ENCODE measurements at places on chromosomes 7 and 10. TPM values are rescaled to one million over a fixed set of nuclear protein-coding genes. Genes with fewer than 3 reads are reported as not detected.

EPHB6 gene
- total RNA-seq = 30.5 TPM

FKBP9 gene
- total RNA-seq = 62.3 TPM

MET gene
- total RNA-seq = 118 TPM

ODAD2 gene
- 3.4 TPM for total RNA-seq

GPR141 gene
- not detected for total RNA-seq

DNA sequence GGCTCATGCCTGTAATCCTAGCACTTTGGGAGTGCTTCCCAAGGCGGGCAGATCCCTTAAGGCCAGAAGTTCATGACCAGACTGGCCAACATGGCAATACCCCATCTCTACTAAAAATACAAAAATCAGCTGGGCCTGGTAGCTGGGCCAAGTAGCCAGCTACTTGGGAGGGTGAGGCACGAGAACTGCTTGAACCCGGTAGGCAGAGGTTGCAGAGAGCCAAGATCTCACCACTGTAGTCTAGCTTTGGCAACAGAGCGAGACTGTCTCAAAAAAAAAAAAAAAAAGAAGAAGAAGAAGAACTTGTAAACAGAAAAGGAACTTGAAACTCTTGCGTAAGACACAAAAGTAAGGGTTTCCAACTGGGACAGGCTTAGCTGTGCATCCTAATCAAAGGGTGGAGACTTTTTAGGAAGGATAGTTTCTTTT is 5.6 kb upstream of the IFIT2 start:
- no peak for DNase-seq

CFAP46 gene
- total RNA-seq = not detected

CRYGN gene
- total RNA-seq = not detected

- DNase-seq = peak; percentile 22
These were observed 759 bp downstream of the NUDT1 start for GRCh38 chr7:2242541-2243429.

AMPH gene
- total RNA-seq = not detected

GRCh38 chr10:102163342-102163989 is 11.3 kb downstream of the NOLC1 start:
- DNase-seq = no peak

GRCh38 chr7:128197589-128197988 is 43.5 kb upstream of the LEP start:
- no peak for DNase-seq

DNA sequence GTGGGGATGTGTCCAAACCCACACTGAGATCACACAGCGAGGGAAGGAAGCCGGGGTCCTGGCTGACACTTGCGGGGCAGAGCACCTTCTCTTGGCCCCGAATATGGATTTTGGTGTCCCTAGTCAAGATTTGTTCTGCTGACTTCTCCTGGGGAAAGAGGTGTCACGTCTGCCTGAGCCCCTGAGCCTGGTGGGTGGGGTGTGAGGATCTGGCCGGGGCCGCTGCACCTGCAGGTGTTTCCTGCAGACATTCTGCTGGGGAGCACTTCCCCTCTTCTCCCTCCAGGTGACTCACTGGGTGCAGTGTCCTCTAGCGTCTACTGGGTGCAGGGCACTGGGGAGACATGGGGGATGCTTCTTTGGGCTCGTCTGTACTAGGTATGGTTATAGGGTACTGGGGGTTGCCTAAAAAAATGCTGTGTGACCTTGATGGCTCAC is 99.2 kb downstream of the GRK5 start:
- DNase-seq = peak; percentile 34

SEPTIN14 gene
- not detected for total RNA-seq

GRCh38 chr10:129914960-129915359 is 49.1 kb downstream of the EBF3 start:
- DNase-seq = no peak

DNA sequence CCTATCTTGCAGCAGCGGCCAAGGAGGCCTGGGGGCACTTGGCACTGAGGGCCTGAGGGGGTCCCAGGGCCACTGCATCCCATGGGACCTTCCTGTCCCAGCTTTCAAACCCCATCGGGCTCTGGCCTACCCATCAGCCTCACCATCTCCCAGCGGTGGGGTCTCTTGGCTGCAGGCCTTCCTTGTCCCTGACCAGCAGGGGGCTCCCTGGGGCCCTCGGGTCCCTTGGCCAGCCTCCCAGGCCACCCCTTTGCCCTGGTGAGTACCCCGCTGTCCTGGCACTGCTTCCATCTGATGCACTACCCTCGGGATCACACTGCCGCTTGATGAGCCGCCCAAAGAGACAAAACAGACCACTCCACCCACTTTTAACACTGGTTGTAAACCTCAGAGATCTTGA is 43.5 kb downstream of the YKT6 start:
- DNase-seq = peak; percentile 9

DNA sequence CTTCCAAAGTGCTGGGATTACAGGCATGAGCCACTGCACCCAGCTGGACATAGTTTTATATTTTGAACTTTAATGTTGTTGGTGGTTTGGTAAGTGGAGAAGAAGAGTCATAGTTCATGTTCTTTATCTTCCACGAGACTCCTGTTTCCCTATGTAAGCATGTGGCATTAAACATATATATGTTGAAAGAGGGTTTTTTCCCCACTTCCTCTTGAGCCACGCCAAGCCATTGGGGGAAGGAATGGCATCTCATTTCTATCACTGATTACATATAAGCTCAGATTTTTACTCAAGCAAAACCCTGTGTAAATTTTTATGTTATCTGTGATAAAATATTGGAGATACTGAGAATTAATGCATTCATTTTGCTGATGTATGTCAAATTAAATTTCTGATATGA is 300.4 kb downstream of the PHF14 start:
- no peak for DNase-seq

GRCh38 chr10:117166418-117167345 is 28.6 kb upstream of the VAX1 start:
- DNase-seq = peak; percentile 43

- no peak for DNase-seq
These were observed 37.4 kb downstream of the VTI1A start for GRCh38 chr10:112484399-112484798.

DNA sequence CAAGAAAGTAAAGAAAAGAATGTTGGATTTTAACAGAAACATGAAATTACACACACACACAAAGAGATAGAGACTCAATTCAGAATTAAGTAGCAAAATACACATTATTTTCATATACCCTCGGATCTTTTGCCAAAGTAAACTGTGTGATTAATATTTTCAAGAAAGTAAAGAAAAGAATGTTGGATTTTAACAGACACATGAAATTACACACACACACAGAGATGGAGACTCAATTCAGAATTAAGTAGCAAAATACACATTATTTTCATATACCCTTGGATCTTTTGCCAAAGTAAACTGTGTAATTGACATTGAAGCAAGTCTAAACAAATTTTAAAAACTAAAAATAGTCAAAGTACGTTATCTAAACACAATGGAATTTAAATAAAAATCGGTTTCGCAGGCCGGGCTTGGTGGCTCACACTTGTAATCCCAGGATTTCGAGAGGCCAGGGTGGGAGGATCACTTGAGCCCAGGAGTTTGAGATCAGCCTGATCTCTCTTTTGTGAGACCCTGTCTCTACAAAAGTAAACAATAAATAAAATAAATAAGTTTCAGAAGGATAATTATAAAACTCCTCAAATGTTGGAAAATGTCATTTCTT is 337.3 kb upstream of the MAGI2 start:
- DNase-seq = peak; percentile 13

DNA sequence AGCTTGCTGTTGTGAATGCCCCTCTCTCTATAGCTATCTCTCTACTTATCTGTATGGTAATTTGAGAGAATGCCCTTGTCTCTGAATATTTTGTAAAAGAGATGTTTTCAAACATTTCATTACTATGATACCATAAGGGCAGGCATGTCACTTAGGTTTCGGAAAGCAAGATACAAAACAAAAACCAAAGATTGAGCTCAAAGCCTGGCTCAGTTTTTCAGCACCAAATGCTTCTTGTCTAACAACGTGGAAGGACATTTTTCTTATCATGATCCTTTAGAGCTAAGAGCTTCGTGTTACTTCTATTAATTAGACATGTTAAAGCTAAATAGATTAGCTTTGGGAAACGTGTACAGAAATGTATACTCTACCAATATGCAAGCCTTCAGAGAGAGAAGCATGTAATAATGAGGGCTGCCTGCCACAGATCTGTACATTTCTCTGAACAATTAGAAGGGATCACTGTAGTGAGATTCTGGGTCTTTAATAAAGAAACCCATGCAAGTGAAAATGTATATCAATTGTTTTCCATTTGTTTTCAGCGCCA is 148.9 kb downstream of the ARID5B start:
- peak; percentile 51 for DNase-seq

KAZALD1 gene
- total RNA-seq = 24.9 TPM

Measured in PC-3 (cell line).